Activated T-helper 1 cell treated with anti-CD3 and anti-CD28 coated beads, Interleukin-2, amount 50 U/mL, for 16 hours (primary cell): ENCODE measurements at places on chromosomes 12 and 14.

DNA sequence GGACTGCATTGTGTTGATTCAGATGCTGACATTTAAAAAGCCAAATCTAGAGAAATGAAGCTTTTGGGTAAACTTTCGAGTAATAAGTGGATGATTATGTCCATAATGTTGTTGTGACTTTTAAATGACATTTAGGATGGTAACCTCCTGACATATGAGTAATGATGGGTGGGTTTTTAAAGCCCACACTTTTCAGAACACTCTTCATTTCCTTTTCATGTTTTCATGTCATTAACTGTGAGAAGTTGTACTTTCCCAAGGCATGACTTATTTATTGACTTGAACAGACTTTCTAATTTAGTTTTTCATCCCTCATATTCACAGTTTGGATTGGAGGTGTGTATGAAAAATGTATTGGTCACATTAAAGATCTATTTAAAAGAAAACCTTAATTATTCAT lies 35.5 kb downstream of the RGS6 start:
- no peak for DNase-seq

- DNase-seq, result no peak
Measured at GRCh38 chr14:53808042-53808441, 148.6 kb downstream of the BMP4 start.

- DNase-seq, result no peak
Measured at GRCh38 chr14:24337824-24338175, 2.0 kb downstream of the RIPK3 start.

DNA sequence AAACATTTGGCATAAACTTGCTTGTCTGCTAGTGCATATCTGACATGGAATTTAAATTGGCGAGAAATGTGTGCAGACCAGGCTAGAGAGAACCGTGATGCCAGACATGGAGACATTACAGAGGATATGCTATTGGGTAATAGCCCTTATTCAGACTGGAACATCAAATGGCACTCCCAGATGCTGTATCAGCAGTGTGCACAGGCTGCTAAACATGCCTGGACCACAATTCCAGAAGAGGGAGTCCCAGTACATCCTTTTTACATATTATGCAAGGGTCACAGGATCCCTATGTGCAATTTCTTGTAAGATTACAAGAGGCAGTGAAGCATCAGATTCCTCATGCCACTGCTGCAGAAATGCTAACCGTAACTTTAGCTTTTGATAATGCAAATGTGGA lies 354.5 kb upstream of the FOXG1 start:
- DNase-seq, result no peak

- DNase-seq, result no peak
Measured at GRCh38 chr12:89166525-89166934, 185.8 kb downstream of the DUSP6 start.

DNA sequence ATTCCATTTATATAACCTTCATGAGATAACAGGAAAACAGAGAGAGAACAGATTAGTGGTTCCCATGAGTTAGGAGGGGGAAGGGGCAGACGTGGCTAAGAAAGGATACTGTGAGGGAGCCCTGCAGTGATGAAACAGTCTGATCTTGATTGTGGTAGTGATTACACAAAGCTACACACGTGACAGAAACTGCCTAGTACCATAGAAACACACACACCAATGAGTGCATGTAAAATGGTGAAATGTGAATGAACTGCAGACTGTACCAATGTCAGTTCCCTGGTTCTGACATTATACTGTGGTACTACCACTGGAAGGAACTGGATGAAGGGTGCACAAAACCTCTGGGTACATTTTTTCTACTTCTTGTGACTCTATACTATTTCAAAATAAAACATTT lies 36.9 kb downstream of the NRDE2 start:
- DNase-seq, result no peak

DNA sequence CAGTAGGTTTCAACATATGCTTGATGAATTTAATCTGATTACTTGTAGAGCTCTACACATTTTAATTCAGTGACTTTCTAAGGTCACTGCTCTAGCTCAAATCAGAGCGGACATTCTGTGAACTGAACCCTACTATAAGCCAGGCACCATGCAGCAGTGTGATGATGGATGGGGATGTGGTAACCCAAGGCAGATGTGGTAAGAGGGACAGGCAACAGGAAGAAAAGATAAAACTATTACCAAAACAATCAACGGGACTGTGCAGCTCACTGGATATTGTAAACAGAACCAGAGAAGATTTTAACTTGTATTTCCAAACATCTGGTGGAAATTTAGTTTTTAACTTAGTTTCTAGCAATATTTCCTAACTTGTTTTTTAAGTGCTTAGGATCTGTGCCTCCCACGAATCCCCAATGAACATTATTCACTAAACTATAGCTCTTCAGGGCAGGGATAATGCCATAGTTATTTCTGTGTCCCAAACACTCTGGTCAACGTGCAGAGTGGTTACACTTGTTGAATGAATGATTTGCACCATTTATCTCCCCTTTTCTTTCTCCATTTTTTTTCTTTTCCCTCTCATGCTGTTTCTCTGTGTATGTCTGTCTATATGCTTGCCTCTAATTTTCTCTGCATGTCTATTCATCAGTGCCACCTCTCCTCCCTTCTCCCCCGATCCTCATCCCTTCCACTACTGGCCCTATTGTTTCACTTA lies 3.0 kb downstream of the ERO1A start:
- DNase-seq, result no peak

DNA sequence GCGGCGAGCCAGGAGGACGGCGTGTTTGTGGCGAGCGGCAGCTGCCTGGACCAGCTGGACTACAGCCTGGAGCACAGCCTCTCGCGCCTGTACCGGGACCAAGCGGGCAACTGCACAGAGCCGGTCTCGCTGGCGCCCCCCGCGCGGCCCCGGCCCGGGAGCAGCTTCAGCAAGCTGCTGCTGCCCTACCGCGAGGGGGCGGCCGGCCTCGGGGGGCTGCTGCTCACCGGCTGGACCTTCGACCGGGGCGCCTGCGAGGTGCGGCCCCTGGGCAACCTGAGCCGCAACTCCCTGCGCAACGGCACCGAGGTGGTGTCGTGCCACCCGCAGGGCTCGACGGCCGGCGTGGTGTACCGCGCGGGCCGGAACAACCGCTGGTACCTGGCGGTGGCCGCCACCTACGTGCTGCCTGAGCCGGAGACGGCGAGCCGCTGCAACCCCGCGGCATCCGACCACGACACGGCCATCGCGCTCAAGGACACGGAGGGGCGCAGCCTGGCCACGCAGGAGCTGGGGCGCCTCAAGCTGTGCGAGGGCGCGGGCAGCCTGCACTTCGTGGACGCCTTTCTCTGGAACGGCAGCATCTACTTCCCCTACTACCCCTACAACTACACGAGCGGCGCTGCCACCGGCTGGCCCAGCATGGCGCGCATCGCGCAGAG lies 873 bp downstream of the PLXNC1 start:
- no peak for DNase-seq

DNA sequence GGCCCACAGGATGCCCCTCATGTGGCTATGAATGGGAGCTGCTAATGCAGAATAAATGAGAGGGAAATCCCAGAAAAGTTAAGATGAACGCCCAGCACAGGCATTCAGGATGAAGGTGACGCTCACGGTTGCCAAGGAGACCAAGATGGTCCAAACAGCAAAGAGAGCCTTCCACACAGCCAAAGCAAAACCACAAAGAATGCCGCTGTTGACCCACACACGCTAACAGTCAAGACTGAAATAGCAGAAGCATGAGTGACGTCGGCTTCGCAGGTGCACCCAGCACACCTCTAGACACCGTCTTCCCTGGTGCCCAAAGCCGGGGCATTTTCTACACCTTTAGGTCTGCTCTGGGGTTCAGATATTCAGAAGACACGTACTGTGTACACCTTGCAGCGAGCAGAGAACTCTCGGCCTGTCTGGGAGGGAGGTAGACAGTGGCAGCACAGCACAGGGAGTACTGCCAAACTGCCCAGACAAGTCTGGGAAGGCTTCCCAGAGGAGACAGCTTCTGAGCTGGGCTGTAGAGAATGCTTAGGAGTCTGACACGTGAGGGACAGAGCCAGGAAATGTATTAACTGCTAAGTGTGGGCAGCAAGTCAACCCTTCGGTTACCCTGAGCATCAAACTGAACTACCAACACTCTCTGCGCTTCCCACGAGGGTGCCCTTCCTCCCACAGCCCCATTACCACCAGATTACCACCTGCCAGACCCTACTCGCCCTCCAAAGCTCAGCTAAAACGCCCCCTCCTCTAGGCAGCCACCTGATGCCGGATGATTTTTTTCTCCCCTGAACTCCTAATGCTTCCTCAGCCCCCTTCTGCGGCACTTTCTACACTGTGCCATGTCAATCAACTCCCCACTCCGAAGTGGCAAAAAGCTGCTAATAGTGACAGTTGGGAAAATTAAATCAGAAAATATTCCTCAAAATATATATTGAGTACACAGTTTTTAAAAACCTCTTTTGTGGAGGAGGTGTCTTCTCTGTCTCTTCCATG lies 50.1 kb downstream of the CCDC88C start:
- DNase-seq, result peak; percentile 59

DNA sequence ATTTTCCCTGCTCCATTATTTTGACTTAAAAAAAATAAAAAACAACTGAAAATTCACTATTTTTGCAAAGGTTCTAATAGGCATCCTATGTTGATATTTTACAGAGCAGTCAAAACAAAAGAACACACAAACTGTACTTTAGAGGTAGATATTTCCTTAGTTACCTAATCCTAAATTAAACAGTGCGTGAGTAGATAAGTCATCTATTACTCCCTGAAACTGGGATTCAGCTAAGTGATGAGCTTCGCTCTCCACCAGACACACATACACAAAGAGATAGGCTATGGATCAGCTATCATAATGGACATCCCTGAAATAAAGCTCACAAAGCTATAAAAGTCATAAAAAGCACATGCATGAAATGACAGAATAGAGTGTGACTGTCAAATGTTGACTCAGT lies 398.7 kb downstream of the SOX5 start:
- DNase-seq, result no peak

DNA sequence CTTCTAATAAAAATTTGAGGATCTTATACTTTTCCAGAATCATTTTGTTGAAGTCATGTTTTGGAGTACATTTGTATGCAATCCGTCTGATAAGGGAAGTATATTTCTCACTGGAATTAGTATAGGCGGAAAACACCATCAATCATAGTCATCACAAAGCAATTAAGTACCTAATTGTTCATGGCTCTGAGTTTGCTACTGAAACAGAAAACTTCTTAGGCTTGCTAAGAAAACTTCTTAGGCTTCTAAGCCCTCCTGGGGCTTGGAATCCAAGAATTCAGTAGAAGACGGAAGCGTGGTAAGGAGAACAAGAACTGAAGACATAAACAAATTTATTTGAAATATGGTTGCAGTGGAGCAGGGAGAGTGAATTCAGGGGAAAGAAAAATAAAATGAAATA lies 636.3 kb downstream of the DIO2 start:
- DNase-seq, result no peak

DNA sequence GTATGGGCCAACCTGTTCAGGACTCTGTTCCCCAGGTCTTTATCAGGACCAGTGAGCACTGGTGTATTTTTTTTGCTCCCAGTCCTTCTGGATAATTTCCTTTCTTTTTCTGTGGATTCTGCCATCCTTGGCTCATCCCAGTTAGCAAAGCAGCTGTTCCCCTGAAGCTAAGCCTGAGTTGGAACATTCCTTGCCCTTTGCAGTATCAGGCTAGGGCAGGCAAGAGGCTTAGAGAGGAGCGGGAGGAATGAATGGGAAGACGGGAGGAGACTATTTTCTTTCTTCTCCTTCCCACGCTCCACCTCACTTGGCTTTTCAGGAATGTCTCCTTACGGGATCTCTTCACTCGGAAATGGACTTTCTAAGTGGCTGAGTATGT lies 29.2 kb downstream of the ERG28 start:
- no peak for DNase-seq

DNA sequence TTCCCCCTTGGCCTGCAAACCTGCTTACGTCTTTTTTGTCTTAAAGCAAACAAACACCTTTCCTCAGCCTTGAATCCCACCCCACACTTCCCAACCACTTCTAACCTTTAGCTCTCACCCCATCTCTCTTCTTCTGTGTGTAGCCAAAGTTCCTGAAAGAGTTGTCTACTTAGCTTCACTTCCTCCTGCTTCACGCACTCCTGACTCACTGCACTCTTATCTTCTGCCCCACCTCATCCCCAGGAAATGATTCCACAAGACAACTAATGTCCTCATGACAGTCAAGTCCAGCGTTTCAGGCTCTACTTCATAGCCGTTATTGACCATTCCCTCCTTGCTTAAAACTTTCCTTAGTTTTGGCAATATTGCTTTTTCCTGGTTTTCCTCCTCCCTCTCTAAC lies 22.4 kb downstream of the EIF2B2 start:
- no peak for DNase-seq
